ENCODE measurements at places on chromosomes 1 and 21. TPM values are rescaled to one million over a fixed set of nuclear protein-coding genes. Genes with fewer than 3 reads are reported as not detected.

DNA sequence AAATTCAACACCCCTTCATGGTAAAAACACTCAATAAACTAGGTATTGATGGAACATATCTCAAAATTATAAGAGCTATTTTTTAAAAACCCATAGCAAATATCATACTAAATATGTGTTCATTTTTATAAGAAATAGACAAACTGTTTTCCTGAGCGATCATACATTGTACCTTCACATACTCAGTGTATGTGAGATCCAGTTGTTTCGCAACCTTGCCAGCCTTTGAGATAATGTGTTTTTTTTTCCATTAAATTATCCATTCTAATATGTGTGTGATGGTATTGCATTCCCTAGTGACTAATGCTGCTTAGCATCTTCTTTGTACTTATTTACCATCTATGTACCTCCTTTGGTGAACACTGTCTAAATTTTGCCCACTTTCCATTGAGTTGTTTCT, 47.1 kb downstream of the CFH start:
- no peak for DNase-seq

The URB2 gene
- 7.8 TPM for total RNA-seq

DNA sequence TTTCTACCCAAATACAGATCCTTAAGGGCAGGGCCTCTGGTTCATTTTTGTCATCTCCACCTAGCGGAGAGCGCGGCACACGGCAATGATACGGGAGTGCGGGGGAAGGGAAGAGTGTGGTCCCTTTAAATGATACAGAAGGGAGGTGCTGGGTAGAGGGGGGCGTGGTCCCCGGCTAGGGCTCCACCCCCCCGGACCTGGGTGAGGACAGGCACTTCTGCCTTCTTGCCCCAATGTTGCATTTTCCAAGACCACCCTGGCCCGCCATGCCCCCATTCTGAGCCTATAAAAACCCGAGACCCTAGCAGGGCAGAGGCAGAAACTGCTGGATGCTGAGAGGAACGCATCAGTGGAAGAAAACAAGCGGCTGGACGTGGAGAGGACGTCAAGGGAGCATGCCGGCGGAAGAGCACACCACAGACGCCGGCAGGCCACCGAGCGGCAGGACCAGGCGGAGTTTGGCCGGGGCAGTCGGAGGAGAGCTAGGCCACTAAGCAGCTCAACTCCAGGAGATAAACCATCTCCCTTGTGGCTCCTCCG, 30.0 kb downstream of the LRRC3 start:
- DNase-seq = no peak

DNA sequence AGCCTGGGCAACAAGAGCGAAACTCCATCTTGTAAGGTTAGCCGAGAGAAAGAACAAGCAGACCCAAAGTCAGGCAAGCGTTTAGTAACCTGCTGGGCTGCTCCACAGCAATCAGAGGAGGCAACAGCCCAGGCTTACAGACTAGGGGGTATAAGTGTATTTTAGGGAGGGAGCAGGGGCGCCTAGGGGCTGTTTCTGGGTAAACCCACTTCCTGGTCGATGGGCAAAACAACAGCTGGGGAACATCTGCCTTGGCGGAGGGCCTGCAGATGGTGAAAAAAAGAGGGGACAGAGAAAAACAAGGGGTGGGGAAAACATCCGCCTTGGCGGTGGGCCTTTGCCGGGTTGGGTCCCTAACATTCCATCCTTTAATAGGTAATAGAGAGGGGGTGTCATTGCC, 5.2 kb downstream of the TAS1R1 start:
- no peak for DNase-seq

DNA sequence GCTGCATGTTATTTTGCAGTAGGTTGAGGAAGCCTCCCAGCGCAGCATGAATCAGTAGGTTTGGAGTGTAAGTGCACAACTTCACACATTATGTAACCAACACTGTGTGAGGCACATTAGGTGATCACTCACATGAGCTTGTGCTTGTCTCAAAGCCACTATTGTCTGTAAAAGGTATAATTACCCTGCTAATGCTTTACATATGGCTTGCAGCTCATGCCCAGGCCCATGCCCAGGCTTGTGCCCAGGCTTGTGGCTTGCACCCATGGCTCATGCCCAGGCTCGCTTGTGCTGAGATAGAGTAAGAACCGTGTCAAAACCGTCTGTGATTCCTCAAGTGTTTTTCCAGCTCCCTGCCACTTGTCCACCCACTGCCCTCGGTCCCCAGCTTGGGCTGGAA, 596.3 kb downstream of the LTN1 start:
- DNase-seq = no peak

GRCh38 chr21:45818276-45818903, 163.2 kb upstream of the COL6A1 start:
- no peak for DNase-seq

DNA sequence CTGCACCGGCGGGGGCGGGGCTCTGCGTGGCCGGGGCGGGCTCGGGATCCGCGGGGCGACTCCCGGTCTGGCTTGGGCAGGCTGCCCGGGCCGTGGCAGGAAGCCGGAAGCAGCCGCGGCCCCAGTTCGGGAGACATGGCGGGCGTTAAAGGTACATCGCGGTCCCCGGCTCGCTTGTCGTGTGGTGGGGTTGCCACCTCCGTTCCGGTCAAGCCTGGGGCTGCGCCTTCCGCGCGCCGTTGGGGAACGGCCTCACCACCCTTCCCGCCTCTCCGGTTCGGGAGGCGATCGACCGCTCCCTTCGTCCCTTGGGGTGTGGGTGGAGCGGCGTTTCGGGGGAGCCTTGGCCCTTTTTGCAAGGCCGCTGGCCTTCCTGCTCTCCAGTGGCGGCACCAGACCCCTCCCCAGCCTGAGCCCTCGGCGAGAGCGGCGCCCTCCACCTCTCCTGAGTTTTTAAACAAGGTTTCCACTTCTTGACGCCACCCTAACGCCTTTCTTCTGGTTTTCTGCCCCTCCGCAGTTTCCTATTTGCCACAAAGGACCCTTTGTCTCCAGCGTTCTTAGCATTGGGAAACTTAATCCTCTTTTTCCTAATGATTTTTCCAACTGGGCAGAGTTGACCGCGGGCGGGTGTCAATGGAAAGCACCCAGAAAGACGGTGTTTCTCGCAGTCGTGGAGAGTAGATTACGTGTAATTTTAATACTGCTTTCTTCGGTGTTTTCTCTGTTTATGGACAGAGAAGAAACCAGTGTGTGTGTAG, at the start of the genes LEPR and LEPROT:
TSS of gene LEPR (plus strand) at position 79 of the 761 bp plus-strand sequence. CDS start 144,898 bp downstream, outside the sequence.
TSS of gene LEPROT (plus strand) at position 79 of the 761 bp plus-strand sequence. CDS start at position 136, 57 bp downstream.
- DNase-seq = no peak

GRCh38 chr1:170765712-170766330, 101.9 kb downstream of the PRRX1 start:
- no peak for DNase-seq

GRCh38 chr21:36359185-36359584, 26.0 kb upstream of the CHAF1B start:
- no peak for DNase-seq

DNA sequence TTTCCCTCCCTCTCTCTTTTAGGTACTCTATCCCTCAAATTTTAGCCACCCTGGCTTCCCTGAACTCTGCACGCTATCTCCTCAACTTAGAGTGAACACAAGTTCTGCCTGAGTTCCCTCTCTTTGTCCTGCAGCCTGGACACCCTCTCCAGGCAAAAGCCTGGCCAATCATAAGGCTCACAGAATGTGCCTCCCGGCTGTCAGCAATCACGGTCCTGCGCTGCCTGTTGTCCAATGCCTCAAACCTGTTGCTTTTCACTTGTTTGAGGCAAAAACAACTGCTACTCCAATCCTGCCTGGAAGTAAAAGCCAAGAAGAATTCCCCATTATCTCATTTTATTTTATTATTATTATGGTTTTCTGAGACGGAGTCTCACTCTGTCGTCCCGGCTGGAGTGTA, 66.1 kb downstream of the LGR6 start:
- no peak for DNase-seq

The ANGPTL3 gene
- not detected for total RNA-seq

DNA sequence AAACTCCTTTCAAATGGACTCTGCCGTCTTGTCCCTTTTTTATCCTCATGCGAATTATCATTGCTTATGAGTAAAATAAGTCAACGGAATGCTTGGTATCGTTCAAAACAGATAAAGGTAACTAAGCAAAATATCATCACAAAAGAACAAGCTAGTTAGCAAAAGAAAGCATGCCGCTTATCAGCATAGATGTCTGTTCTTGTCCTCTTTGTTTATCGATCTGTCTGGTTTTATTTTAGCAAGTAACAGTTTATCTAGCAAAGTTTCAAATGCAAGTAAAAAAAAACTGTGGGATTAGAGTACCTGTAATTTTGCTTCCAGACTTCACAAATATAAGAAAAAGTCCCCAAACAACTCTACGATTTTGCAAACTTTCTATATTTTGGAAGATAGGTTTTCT, 561.5 kb downstream of the USP25 start:
- DNase-seq = no peak

- no peak for DNase-seq
Measured at GRCh38 chr1:6495041-6495441, 3.6 kb upstream of the PLEKHG5 start.

The ETV3L gene
- not detected for total RNA-seq

The RGS1 gene
- not detected for total RNA-seq

- no peak for DNase-seq
Measured at GRCh38 chr1:205746757-205747412, 3.1 kb downstream of the NUCKS1 start.

DNA sequence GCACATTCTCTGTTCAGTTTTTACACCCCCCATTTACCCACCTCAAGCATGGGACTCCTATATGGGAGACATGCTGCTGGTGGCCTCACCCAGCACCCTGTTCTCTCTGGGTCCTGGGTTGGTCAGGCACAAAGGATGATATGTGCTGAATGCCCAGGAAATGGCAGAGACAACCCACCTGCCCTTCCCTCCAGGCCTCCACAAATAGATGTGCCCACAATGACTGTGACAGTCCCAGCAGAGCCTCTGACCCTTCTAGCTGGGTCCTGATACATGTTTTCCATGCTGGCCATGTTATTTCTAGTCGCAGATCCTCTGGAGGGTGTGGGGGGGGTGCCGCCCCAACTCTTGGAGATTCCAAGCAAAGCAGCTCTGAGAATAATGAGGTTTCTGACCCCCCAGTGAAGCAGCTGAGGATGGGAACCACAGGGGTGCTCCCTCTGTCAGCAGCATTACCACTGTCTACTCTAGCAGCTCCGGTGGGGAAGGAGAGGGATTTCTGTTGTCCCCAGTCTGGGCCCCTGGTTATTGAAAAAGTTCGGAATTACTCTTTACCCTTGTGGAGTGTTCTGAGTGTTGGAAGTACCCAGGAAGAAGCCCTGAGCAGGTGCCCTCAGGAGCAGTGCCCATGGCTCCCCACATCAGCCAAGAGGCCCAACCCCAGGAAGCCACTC, 1.2 kb upstream of the CCDC28B start:
- DNase-seq = no peak

DNA sequence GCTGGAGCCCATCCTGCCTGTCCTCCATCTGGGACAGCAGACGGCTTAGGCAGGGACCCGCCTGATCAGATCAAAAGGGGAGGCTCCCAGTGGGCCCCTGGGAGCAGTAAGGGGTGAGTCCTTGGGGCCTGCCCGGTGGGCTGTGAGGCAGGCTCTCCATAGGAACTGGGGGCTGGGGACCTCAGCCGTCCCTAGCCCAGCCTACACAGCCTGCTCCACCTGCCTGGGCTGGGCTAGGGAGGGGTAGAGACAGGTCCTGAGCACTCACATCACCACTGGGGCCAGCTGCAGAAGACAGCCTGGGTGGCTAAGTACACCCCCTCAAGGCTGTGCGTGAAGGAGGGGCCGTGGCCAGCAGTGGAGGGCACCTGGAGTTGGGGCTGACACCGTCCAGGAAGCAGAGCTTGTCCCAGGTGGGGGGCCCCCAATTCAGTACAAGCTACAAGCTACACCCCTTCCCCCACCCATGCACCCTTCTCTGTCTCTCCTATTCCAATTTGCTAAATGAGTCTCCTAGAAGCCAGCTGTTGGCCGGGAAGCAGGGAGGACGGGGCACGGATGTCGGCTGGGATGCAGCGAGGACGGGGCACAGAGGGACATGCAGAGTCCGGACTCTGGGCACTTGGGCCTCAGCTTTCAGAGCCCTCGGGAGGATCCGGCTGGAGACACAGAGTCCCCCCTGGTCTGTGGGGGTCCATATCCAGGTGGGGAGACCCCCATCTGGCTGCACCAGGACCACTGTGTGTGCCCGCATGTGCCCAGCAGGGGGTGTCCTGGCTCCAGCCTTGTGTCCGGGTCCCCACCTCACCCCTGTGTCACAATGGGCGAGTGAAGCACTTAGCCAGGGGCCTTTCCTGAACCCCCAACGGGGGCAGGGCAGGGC, 1.7 kb downstream of the ISG15 start:
- DNase-seq = no peak

DNA sequence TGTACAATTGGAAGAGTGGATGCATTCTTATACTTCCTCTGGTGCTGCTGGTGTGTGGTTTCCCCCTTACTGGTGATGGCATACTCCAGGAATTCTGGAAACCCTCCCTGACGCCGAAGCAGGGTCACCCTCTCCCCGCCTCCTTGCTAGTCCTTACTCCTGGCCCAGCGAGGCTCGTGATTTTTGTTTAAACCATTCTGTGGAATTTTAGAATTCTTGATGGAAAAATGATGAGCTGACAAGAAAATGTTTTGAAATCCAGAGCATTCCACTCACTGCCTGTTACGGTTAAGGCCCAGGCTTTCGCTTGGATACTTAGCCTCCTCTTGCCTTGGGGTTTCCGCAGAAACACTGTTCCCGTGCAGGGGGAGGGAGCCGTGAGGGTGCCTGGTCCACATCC, 41.1 kb downstream of the IL6R start:
- DNase-seq = no peak

- no peak for DNase-seq
Measured at GRCh38 chr1:156525071-156525501, 24.5 kb upstream of the MEF2D start.

The WDR77 gene
- 34.8 TPM for total RNA-seq

The CHIA gene
- not detected for total RNA-seq

The MIER1 gene
- total RNA-seq = 20.6 TPM

GRCh38 chr1:16144325-16145029, 11.4 kb downstream of the EPHA2 start:
- no peak for DNase-seq

The UBE2Q1 gene
- 42.1 TPM for total RNA-seq

DNA sequence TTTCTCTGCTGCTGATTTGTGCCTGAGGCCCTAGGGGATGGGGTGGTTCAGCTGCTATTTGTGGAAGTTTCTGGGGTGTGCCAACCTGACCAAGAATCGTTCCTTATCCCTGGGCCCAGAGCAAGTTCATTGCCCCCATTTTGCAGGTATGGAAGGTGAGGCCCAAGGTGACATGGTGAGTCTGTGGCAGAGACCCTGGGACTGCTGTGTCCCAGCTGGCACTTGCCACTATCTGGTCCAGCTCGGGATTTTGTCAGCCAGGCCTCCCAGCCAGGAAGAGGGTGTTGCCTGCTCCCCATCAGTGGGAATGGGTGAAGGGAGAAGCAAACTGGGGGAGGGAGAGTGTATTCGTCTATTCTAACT, 18.9 kb upstream of the LRP8 start:
- no peak for DNase-seq

GRCh38 chr1:204692325-204692840, 6.8 kb upstream of the LRRN2 start:
- no peak for DNase-seq

The FAM72B gene
- total RNA-seq = 1.2 TPM

The PPIH gene
- total RNA-seq = 21.5 TPM

GRCh38 chr1:182185842-182186756, 124.6 kb upstream of the ZNF648 start:
- no peak for DNase-seq

- DNase-seq = no peak
Measured at GRCh38 chr1:247529771-247530355, 6.4 kb downstream of the OR2C3 start.

- no peak for DNase-seq
Measured at GRCh38 chr1:32138965-32139364, 31.1 kb downstream of the KPNA6 start.

The CNKSR1 gene
- total RNA-seq = 1.0 TPM

- no peak for DNase-seq
Measured at GRCh38 chr1:229563701-229564100, 5.2 kb upstream of the ABCB10 start.

GRCh38 chr1:99850459-99851291, 514 bp downstream of the AGL start:
- DNase-seq = no peak
